ENCODE measurements at places on chromosomes 3 and 15.
A peak's percentile ranks its signal among the peaks of the same experiment; 100 is the strongest.

GRCh38 chr3:188627652-188628051 is 473.7 kb downstream of the LPP start:
- no peak for DNase-seq

DNA sequence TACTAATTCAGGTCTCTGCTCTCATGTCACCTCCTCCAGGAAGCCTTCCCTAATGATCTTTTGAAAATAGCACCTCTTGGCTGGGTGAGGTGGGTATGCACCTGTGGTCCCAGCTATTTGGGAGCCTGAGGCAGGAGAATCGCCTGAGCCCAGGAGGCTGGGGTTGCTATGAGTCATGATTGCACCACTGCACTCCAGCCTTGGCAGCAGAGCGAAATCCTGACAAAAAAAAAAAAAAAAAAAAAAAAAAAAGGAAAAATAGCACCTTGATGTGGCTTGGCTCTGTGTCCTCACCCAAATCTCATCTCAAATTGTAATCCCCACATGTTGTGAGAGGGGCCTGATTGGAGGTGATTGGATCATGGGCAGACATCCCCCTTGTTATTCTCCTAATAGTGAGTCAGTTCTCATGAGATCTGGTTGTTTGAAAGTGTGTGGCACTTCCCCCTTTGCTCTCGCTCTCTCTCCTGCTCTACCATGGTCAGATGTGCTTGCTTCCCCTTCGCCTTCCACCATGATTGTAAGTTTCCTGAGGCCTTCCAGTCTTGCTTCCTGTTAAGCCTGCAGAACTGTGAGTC is 11.2 kb upstream of the RNU6-1 start:
- DNase-seq, result no peak

DNA sequence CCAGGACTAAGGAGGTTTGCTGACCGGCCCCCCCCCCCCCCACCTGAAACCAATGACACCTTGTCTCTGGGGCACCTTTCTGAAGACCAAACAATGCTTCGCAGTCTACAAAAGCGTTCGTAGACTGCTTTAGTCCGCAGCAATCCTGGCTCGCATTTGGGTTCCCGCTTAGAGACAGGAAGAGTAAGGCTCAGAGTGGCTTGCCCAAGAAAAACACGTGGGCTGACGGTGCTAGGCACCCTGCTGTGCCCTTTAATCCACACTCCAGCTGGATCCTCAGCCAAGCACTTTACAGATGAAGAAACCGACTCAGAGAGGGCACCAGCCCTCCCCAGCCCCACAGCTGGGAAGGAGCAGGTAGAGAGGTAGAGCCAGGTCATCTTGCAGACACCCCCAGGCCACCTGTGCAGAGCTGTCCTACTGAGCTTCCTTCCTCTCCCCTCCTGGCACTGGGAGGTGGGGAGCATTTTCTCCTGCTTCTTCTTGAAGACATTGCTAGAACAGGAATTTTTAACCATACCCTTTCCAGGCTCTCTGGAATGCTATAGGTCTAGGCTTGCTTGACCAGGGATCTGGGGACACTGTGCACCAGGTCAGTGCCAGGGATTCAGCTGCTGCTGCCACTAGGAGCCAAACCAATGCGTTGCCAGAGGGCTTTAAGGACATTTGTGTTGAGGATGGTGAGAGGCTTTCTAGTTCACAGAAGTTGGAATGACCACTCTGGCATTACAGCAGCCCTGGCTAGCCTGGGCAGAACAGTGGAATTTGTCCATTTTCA is 1.0 kb upstream of the KLF15 start:
- DNase-seq, result no peak

DNA sequence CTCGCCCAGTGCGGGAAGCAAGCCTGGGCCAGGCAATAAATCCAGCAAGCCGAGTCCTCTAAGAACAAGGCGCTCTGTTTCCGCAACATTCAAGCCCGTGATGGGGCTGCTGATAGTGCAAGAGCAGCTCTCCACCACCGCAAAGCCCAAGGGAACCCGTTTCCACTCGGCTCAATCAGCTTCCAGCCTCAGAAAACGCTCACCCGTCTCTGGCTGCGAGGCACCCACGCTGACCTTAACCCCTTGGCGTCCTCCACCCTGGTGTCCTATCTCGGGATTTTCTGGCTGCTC is 17.8 kb downstream of the SPATA12 start:
- peak; percentile 50 for DNase-seq

DNA sequence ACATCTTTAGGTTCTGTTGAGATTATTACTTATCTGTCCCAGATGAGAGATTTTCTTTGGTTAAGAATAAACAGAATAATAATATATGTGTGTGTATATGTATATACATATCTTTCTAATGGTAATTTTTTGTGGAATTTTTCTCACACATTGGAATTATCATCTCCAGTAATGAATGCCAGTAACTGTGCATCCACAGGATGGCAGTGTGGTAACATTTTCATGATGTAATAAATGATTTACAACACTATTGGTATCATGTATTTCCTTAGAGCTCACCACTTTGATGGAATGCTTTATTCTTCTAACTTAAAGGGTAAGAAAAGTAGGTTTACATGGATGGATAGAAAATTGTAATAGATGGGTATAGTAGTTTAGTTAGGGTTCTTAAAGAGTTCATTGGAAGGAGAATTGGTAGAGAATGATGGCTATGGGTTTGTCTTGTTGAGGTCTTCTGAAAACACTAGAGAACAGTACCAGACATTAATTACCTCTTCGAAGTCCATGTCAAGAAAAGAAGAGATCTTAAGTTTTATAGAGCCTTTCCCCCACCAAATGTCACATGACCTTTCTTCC is 78.1 kb downstream of the STT3B start:
- DNase-seq, result no peak

DNA sequence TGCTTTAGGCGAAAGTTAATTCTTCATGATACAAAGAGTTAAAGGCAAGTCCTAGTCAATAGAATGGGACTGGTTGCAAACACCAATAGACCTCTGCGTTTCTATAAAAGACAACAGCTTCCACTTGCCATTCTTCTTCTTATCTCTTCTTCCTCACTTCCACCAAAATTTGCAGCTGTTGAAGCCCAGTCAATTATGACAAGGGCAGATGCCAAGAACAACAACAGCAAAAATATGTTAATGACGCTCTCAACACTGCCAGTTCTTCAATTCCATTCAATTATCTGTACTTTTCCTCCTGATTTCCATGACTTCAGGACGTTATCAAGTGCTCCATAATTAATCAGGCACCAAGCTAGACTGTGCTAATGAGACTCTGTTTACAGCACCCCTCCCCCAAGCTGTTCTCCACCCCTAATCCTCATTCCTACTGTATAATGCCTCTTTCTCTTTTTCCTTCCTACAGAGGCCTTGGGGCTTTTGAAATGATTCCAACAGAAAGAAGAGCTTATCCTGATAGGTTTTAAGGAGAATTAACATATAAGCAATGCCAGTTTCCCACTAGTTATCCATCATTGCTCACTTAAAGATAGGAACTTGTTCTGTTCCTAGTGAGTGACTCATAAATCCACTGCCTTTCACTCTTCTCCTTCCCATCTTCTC is 1160.5 kb downstream of the IGSF11 start:
- no peak for DNase-seq

DNA sequence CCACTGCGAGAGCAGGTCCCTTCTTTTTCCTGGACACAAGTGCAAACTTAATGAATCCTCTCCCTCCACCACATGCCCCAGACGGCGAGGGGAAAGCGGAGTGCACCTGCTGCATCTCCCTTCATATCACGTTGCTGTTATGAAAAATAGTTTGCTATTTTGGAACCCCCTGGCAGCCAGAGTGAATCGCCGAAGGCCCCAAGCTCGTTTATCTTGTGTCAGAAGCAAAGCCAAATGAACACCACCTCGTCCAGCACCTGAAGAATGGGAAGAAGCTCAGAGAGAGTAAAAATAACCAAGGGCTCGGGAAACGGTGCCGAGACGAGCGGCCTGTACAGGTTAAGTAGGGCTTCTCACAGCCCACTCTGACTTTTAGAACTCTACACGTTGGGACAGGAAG is 394.6 kb upstream of the RORA start:
- DNase-seq, result no peak

DNA sequence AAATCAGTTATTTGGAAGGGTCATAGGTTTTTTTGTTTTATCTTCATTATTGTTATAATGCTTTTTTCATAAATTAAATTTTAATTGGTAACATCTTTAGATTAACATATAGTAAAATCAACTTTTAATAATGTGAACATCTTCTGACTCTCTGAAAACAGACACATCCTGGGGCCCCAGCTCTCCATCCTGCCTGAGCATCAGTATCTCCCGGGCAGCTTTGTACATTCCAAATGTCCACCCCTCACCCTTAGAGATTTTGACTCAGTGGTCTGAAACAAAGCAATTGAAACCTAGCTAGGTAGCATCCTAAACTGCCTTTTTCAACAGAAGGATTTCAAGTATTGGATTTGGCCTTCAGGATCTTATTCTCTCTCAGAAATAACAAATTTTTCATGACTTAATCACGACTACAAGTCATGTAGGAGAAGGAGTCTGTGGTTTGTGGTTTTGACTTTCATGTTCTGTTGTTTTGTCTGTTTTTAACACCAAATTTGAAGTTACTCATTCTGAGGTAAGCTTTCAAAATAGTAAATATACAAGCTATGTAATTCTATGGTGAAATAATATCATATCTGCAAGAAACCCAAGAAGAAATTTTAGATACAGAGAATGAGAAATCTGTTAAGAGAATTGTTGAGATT is 147.3 kb upstream of the UBE2E2 start:
- no peak for DNase-seq

GRCh38 chr3:41638381-41638780 is 323.5 kb downstream of the ULK4 start:
- no peak for DNase-seq

- no peak for DNase-seq
Observed at GRCh38 chr15:69747193-69747592, 294.6 kb downstream of the RPLP1 start.

- DNase-seq, result no peak
Observed at GRCh38 chr15:95932676-95933075, 397.8 kb upstream of the NR2F2 start.

GRCh38 chr3:41265823-41266273 is 66.5 kb downstream of the CTNNB1 start:
- DNase-seq, result no peak

DNA sequence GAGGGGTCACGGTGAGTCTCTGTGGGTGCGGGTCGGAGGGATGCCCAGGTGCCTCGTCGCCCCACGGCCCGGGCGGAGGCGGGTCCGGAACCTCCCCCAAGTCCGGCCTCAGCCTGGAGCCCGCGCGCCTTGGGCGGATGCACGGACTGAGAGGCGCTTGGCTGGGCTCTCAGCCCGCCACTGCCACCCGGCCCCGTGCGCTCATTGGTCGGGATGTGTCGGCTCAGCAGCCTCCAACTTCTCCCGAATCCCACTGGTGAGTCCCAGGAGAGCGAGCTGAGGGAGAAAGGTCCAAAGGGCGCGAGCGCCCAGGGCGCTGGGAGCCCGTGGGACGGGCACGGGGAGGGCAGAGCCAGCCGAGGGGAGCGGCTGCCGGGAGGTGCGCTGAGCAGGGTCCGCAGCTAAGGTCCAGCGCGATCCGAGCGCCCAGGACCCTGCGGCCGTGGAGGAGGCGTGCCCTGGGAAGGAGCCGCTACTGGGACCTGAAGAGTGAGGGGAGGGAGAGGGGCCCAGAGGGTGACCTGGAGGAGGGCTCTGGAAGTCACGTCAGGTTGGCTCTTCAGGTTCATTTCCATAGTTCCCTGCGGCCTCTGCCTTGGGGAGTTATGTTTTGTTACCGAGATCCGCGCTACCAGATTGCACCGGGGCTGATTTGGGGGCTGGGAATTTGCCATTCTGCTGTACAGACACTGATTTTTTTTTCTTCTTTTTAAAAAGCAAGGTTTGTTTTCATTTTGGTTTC is at the start of gene MME:
Gene MME, plus strand, starts transcription at position 574 of the 742 bp plus-strand sequence. CDS start 3,849 bp downstream, outside the sequence.
- DNase-seq, result no peak

GRCh38 chr3:42612217-42612616 is 11.7 kb downstream of the NKTR start:
- DNase-seq, result no peak

- no peak for DNase-seq
Observed at GRCh38 chr3:78986416-78987101, 781.2 kb downstream of the ROBO1 start.

GRCh38 chr3:66409771-66410754 is 90.8 kb downstream of the LRIG1 start:
- DNase-seq, result no peak

DNA sequence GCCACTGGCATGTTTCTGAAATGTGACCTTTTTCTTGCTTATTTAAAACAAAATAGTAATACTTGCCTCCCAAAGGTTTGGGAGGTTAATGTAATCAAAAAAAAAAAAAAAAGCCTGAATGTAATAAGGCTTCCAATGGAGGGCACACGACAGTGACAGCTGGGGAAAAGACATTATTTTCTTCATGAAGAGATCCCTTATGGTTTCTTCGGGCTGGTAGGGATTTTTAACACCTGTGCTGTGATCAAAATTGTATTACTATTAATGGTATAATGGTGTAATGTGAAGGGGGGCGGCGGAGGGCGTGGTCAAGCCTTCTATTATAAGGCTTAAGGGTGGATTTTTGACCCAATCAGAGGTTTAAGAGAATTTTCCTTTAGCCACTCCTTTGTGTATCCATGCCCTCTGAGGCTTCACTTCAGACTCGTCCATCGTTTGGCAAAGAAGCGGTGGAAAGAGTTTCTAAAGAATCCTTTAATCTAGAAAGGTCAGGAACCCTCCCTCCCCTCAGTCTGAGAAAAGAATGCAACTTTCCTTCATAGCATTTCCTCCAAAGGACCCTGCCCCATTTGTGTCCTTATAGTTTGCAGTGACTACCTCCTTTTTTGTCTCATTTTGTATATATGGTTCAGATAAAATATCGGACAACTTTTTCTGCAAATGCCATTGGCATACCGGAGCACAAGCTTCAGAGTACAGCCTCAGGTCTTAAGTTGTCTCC is 89.5 kb upstream of the CHD2 start:
- DNase-seq, result no peak

DNA sequence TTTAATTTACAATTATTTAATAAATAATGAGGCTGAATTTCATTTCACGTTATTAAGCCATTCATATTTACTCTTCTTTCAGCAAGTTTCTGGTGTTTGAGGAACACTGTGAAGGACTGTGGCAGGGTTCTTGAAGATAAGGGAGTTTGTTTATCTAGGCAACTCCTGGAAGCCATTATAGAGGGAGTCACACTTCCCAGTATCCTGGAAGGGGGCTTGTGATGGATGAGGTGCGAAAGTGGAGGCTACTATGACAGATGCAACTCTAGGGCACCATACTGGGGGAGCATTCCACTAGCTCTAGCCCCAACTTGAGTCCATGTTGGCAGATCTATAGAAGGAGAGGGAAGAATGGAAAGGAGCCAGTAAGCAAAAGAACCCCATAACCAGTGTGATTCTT is 14.4 kb downstream of the CNOT10 start:
- no peak for DNase-seq

Measured in NCI-H2107 (cell line).